Cardiac muscle cell (in vitro differentiated cells and primary cell): ENCODE measurements at places on chromosomes 13 and 19.

- no peak for DNase-seq
These were observed 1770.0 kb downstream of the PCDH9 start for GRCh38 chr13:65460136-65460535.

- peak; percentile 16 for DNase-seq
These were observed 504.8 kb downstream of the SLITRK1 start for GRCh38 chr13:83377491-83377890.

GRCh38 chr19:49133621-49134454 lies 14.5 kb downstream of the PPFIA3 start:
- peak; percentile 33 for DNase-seq

- no peak for DNase-seq
These were observed 135.6 kb upstream of the ZNF536 start for GRCh38 chr19:30236587-30236986.

DNA sequence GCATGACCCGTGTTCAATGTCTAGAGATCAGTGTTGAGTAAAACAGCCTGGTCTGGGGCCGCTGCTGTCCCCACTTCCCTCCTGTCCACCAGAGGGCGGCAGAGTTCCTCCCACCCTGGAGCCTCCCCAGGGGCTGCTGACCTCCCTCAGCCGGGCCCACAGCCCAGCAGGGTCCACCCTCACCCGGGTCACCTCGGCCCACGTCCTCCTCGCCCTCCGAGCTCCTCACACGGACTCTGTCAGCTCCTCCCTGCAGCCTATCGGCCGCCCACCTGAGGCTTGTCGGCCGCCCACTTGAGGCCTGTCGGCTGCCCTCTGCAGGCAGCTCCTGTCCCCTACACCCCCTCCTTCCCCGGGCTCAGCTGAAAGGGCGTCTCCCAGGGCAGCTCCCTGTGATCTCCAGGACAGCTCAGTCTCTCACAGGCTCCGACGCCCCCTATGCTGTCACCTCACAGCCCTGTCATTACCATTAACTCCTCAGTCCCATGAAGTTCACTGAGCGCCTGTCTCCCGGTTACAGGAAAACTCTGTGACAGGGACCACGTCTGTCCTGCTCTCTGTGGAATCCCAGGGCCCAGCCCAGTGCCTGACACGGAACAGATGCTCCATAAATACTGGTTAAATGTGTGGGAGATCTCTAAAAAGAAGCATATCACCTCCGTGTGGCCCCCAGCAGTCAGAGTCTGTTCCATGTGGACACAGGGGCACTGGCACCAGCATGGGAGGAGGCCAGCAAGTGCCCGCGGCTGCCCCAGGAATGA lies 1.5 kb upstream of the CEACAM5 start:
- peak; percentile 30 for DNase-seq

- peak; percentile 75 for DNase-seq
These were observed 32.6 kb downstream of the TFDP1 start for GRCh38 chr13:113616991-113617749.

- no peak for DNase-seq
These were observed 2.8 kb downstream of the GSX1 start for GRCh38 chr13:27794921-27795717.

DNA sequence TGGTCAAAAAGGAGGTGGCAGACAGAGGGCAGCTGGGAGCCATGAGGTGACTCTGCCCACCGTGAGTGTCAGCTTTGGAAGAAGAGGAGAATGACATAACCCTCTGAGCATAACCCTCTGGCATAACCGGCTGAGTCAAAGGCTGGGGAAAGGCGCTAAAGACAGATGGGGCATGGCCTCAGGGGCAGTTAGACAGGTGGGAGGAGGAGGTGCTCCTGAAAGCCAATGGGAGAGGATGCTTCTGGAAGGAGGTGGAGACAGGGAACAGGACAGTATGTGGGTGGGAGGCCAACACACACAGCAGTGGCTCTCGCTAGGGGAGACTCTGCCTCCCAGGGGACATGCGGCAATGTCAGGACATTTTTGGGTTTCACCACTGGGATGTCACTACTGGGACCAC lies 17.1 kb downstream of the ELAVL1 start:
- no peak for DNase-seq

DNA sequence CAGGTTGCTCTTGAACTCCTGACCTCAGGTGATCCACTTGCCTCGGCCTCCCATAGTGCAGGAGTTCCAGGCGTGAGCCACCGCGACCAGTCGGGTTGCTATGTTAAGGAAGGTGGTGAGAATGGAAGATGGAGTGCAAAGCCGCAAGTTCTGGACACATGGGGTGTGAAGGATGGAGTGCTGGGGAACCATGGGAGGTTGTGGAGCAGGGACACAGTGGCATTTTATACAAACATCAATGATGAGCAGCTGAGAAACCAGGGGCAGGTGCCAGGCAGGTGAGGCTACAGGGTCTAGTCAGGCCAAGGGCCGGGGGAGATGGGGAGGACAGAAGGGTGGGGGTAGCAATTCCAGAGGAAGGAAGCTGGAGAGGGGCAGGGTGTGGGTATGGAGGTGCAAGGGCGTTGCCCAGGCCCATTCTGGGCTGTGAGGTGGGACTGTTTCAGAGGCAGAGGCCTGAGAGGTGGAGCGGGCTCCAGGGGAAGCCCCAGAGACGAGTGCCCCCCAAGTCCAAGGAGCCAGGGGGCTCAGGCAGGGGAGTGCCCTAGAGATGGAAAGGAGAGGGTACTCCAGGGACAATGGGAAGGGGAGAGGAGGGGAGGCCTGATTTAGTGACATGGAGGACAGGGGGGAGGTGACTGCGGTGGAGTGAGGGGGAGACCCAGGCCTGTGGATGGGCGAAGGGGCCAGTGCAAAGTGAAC lies 1.9 kb upstream of the RAX2 start:
- DNase-seq, result no peak

GRCh38 chr19:41351339-41352245 lies 2.1 kb downstream of the TGFB1 start:
- DNase-seq, result peak; percentile 63

- DNase-seq, result no peak
These were observed 622 bp upstream of the PRODH2 start for GRCh38 chr19:35813043-35813890.

GRCh38 chr13:113087923-113088690 lies 17.5 kb upstream of the F7 start:
- DNase-seq, result no peak

DNA sequence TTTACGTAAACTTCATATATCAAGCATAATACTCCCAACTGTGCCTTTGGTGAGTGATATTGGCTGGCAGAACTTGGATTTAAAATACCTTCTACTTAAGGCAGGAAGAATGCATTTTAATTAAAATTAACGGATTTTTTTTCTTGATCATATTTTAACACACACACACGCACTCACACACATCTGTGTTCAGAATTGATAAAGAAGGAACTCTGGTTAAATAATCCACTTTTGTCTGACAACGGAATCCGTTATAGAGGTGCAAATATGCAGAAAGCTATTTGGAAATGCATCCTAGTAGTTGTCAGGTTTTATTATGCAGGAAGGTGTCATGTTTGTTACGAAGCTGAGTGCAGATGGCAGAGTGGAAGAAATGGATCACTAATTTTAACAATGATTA lies 105.5 kb upstream of the ZNF536 start:
- no peak for DNase-seq

DNA sequence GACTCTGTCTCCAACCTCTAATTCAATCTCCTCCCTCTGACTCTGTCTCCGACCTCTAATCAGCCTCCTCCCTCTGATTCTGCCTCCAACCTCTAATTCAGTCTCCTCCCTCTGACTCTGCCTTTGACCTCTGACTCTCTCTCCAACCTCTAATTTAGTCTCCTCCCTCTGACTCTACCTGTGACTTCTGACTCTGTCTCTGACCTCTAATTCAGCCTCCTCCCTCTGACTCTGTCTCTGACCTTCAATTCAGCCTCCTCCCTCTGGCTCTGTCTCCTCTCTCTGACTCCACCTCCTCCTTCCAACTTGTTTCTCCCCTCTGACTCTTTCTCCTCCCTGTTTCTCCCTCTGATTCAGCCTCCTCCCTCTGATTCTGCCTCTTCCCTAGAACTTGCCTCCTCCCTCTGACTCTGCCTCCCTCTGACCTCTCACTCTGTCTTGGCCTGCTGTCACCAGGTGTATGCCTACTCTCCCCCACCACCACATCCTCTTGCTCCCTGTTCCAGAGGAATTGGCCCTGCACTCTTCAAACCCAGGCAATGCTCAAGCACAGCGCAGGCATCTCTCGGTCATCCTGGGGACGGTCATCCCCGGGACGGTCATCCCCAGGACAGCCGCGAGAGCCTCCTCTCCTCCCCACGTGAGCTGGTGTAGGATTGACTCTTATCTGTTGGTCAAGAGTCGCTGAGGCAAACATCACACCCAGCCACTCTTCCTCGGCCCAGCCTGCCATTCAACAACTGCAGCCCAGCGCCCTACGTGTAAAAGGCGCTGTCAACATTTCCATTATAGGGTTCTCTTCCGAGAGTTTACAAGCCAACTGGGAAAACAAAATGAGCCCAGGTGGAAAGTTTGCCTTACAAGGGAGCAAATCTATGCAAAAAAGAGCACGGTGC lies 60.2 kb downstream of the ZIC5 start:
- DNase-seq, result no peak

DNA sequence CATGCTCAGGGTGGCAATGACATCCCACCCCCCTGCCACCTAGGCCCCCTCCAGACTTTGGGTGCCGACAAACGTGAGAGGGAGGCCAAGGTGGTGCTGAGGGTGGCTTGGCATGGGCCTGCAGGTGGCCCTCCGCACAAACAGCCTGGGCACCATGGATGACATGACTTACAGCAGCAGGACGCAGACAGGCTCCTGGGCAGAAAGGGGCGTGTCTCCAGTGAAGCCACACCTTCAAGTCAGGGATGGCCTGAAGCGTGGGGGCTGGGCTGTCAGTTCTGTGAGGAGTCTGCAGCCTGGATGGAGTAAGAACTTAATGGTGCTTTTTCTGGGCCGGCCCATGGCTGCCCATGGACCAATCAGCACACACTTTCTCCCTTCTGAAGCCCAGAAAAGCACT lies 25.3 kb downstream of the POMP start:
- peak; percentile 37 for DNase-seq

DNA sequence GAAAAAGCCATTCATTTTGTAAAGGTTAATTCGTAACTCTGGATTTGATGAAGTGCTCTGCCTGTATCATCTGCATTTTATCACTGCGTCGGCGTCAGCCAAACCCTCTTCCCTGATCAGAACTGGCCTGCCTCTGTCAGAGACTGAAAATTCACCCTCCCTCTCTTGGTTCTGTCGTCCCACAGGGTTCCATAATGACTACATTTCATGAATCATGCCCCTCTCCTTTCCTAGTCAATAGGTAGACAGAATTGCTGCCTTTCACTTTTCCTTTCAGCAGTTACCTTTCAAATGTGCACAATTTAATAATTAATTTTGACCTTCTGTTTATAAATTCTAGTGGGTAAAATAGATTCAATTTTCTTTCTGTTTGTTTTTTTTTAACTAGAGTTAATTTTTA lies 423.4 kb downstream of the RFC3 start:
- no peak for DNase-seq

DNA sequence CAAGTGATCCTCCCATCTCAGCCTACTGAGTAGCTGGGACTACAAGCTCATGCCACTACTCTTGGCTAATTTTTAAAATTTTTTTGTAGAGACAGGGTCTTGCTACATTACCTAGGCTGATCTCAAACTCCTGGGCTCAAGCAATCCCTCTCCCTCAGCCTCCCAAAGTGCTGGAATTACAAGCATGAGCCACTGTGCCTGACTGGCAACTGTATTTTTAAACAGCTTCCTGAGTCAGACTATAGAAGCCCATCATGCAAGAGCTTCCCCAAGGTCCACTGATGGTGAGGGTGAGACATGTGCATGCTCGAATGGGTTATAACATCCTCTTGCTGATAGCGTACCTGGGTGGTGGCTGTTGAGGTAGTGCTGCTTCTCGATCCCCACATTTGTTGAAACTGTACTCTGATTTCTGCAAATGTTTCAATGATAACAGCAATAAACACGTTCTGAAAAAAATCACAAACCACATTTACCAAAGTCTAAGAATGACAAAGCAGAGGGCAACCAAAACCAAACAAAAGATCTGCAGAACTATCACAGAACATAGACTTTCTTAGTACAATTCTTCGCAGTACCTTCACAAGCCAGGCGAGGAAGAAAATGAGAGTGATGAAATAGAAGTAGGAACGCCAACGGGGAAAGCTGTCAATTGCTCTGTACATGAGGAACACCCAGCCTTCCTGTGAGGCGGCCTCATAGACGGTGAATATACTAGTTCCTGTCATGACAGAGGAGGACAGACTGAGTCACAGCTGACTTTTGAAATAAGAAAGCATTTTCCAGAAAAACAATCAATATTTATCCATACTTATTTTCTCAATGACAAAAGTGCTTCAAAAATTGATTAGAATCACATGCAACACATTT lies 124.4 kb downstream of the NALCN start:
- DNase-seq, result no peak

GRCh38 chr13:91546900-91547299 lies 148.5 kb downstream of the GPC5 start:
- no peak for DNase-seq

DNA sequence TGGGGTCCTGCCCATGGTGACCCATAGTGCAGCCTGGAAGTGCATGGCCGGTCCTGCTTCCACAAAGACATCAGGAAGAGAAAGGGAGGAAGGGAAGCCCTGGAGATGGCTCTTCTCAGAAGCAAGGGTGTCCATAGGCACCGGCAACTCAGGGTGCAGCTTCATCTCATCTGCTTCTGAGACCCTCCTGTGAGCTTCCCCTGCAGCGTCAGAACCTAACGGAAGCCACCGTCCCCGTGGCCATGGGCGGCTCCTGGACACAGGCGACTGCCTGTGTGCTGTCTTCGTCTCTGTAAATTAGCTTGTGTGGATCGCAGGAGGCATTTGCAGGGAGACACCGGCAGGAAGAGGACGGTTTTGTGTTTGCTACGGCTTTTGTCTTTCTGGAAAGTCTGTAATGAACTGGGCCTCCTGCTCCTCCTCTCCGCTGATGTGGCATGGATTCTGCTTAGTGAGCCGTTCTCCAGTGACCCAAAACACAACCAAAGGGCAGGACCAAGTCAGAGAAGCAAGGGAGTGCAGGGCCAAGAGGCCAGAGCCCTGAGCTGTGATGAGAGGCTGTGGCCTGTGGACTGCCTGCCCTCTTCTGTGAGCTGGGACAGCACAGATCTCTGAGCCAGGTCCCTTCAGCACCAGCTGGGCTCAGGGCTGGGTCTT lies 2.5 kb downstream of the ATP4B start:
- no peak for DNase-seq

DNA sequence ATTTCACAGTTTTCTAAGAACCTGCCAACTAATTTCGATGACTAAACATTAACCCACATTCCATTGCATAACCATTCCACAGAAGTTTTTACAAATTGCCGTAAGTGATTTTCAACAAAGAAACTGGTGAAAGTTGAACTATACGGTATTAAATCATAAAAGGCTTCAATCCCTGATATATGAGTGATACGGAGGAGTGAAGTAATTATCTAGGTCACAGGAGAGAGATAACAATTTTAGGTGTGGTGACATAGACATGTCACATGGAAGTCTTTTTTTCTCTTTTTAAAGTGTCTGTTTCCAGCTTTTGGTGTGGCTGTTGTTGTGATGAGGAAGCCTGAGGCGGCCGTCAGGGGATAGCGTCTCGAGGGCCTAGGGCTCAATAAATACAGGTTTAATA lies 29.4 kb downstream of the TBC1D4 start:
- peak; percentile 57 for DNase-seq

- DNase-seq, result peak; percentile 24
These were observed 83.7 kb upstream of the OBI1 start for GRCh38 chr13:78742659-78743058.

GRCh38 chr13:47129461-47129860 lies 232.6 kb upstream of the HTR2A start:
- no peak for DNase-seq
